ENCODE measurements at places on chromosomes 11 and 22.
A peak's percentile ranks its signal among the peaks of the same experiment; 100 is the strongest.

- DNase-seq = peak; percentile 34
Measured at GRCh38 chr22:21003782-21004181, 1.9 kb upstream of the THAP7 start.

GRCh38 chr22:26336773-26337172 lies 92.3 kb upstream of the ASPHD2 start:
- no peak for DNase-seq

DNA sequence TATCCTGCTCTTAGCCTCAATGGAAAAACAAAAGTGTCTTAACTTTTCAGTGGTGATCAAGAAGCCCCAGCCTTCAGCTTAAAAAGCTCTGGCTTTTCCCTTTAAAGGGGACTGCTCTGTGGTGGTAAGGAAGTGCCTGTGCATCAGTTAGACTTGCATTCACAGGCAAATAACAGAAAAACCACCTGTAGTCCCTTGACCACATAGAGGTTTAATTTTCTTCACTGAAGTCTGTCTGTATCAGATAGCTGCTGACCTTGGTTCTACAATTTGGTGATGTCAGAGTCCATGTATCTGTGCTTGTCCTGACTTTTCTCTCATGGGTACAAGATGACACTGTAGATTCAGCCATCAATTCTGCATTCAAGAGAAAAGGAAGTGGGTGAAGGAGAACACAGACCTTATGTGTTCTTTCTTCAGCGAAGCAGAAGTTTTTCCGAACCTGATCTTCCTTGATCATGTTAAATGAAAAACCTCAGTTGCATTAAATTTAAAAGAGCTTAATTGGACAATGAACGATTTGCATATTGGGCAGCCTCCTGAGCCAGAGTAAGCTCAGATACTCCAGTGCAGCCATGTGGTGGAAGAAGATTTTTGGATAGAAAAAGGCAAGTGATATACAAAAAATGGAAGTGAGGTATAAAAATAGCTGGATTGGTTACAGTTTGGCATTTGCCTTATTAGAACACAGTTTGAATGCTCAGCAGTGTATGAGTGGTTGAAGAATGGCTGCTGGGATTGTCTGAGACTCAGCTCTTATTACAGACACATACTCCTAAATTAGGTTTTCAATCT lies 43.2 kb upstream of the RDX start:
- DNase-seq = no peak

GRCh38 chr11:23509023-23509422 lies 648.7 kb upstream of the CCDC179 start:
- no peak for DNase-seq
